ENCODE measurements at places on chromosomes 1 and 21. TPM values are rescaled to one million over a fixed set of nuclear protein-coding genes. Genes with fewer than 3 reads are reported as not detected.

The ETV3L gene
- polyA plus RNA-seq: not detected

- no peak for DNase-seq
These were observed 8.2 kb upstream of the GRIK3 start for GRCh38 chr1:37042506-37042905.

- no peak for DNase-seq
These were observed 2.8 kb upstream of the TARBP1 start for GRCh38 chr1:234481771-234482170.

DNA sequence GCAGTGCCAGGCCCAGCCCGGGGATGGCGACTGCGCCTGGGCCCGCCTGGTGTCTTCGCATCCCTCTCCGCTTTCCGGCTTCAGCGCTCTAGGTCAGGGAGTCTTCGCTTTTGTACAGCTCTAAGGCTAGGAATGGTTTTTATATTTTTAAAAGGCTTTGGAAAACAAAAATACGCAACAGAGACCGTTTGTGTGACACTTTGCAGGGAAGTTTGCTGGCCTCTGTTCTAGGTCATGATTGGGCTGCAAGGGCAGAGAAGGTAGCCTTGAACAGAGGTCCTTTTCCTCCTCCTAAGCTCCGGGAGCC is 719 bp downstream of the SOD1 start:
- peak; percentile 45 for DNase-seq
